Head of caudate nucleus (tissue), 42 donors: ENCODE measurements at places on chromosomes 3 and 15.

DNA sequence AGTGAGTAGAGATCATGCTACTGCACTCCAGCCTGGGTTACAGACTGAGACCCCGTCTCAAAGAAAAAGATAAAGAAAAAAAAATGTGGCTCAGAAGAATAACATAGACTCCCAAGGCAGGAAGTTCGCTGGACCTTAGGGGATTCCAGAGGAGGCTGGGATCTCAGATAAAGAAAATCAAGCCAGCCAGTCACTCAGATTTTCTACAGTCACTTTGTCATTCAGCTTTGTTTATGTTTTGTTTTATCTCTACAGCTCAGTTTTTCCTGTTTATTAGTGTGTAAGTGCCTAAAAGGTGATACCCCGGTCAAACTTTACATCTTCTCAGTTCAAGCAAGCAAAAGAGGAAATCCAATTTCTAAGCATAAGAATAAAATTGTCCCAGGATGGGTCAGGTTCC lies 6.3 kb downstream of the TMEM202 start:
- no peak for DNase-seq

- no peak for DNase-seq
Observed at GRCh38 chr3:117955196-117955595, 1079.5 kb downstream of the IGSF11 start.

- DNase-seq: no peak
Observed at GRCh38 chr3:172685331-172686214, 25.3 kb downstream of the NCEH1 start.

- DNase-seq: no peak
Observed at GRCh38 chr15:36614016-36614415, 34.6 kb downstream of the CDIN1 start.

DNA sequence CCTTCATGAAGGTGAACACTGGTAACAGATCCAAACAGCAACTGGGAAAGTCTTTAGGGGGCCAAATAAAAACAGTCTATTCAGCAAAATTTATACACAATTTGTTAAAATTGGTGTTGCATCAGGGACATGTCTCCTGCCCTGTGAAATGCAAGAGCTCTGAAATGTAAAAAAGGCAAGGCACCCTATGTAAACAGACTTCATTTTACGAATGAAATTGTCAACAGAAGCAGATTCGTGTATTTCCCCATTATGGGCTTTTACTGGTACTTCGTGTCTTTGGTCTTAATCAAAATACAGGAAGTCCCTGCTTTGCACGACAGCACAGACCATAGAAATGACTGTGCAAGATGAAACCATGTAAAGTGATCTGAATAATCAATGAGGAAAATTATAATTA lies 127.3 kb upstream of the THBS1 start:
- no peak for DNase-seq

GRCh38 chr3:27049792-27050191 lies 319.4 kb downstream of the NEK10 start:
- DNase-seq: no peak

- no peak for DNase-seq
Observed at GRCh38 chr15:48602358-48603122, 43.0 kb downstream of the FBN1 start.

- DNase-seq: no peak
Observed at GRCh38 chr15:78681281-78682003, 40.4 kb upstream of the CHRNB4 start.

- DNase-seq: no peak
Observed at GRCh38 chr3:105362021-105362665, 4.6 kb upstream of the ALCAM start.

- DNase-seq: no peak
Observed at GRCh38 chr3:141240687-141241615, 9.3 kb downstream of the PXYLP1 start.

DNA sequence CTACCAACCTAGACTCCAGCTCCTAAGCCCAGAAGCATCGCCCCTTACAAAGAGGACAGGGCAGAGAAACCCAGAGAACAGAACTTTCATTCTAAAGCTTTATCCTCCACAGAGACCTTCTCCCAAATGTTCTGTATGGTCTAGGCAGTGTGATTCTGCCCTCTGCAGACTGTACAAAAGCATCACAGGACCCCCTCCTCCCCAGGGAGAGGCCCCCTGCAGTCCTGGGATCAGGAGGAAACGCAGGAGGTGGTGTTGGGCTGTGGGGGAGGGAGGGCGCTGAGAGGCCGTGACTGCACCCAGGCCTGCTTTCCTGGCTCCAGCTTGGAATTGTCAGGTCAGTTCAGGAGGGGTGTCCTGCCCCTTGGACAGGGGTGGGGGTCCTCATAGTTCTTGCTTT lies 101.3 kb downstream of the DGKG start:
- no peak for DNase-seq

GRCh38 chr3:40054568-40055222 lies 245.3 kb downstream of the MYRIP start:
- no peak for DNase-seq

GRCh38 chr3:30475038-30475808 lies 131.2 kb upstream of the TGFBR2 start:
- DNase-seq: no peak

DNA sequence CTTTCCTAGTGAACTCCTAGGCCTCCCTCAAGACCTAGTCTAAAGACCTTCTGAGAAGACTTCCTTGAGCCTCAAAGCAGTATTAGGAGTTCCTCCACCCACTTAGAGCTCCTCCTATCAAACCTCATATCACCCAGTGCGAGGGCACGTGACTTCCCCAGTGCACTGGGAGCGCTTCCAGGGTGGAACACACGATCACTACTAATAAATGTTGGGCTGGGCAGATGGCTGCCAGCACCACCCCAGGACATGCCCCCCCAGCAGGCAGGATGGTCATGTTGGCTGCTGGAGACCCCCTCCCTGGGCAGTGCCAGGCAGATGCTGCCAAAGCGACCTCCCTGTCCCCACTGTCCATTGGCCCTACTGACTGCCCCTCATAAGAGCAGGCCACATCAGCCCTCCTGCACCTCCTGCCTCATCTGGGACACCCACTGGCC lies 8.5 kb upstream of the PLXND1 start:
- no peak for DNase-seq

DNA sequence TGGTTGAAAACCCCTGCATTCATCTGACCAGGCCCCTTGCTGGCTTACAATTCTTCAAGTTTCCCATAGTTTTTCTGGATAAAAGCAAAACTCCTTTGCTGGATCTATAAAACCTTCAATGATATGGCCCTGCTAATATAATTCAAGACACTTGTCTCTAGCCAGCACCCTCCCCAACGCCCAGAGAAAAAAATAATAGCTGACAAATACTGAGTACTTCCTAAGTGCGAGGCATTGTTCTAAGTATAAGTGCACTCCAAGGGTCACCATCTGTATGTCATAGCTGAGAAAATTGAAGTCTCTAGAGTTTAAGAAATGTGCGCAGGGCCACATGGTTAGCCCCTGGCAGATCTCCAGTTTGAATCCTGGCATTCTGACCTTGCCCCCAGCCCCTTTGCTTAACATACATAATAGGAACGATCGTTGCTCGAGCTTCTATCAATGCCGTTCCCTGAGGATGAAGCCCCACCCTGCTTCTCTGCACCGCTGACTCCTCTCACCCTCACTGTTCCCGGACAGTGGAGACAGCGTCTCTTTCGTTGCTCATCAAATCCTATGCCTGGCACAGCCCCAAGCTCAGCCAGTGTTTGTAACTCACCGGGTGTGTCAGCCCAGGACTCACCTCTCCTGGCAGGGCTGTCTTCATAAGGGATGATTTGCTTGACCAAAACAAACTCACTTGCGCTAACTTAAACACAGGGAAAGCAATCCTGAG lies 377.1 kb upstream of the PROK2 start:
- no peak for DNase-seq

GRCh38 chr3:33889394-33890039 lies 91.1 kb downstream of the PDCD6IP start:
- no peak for DNase-seq

GRCh38 chr3:14849638-14850230 lies 31.0 kb downstream of the FGD5 start:
- no peak for DNase-seq

DNA sequence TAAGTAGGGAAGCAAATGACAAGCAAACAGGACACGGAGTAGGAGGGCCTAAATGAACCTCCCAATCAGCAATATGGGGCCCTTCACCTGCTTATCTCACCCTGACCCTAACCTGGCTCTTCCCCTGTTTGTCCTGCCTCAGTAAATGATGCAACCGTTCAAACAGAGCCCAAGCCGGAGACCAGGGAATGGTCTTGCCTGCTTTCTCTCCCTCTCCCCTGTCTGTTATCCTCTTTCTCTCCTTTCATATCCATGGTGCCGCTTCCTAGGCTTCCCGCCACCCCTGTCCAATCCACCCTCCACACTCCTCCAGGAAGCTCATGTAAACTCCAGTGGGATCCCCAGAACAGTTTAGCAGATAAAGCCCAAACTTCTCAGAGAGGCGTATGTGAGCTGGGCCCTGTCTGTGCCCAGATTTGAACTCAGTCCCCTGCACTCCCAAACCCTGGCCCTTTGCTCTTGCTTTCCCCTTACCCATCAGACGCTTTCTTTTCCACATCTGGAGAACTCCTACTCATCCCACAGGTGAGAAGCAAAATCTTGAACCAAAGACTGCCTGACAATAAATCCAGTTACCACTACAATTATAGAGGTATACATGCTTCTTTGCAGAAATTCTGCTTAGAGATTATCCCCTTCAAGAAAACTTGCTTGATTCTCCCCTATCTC lies 45.7 kb upstream of the STT3B start:
- DNase-seq: no peak

- DNase-seq: no peak
Observed at GRCh38 chr3:159126261-159127020, 324.6 kb downstream of the MFSD1 start.

GRCh38 chr3:23294770-23295387 lies 91.8 kb downstream of the UBE2E2 start:
- no peak for DNase-seq

GRCh38 chr15:36921484-36922091 lies 178.8 kb downstream of the MEIS2 start:
- DNase-seq: no peak
